ENCODE measurements at places on chromosomes 1 and 21.

- no peak for DNase-seq
Observed at GRCh38 chr1:84960371-84960770, 36.5 kb downstream of the MCOLN2 start.

GRCh38 chr1:239276051-239276450 is 110.3 kb upstream of the CHRM3 start:
- no peak for DNase-seq

- no peak for DNase-seq
Observed at GRCh38 chr1:67019600-67020136, 34.3 kb downstream of the SLC35D1 start.

GRCh38 chr1:154391086-154391770 is 13.9 kb upstream of the IL6R start:
- no peak for DNase-seq

DNA sequence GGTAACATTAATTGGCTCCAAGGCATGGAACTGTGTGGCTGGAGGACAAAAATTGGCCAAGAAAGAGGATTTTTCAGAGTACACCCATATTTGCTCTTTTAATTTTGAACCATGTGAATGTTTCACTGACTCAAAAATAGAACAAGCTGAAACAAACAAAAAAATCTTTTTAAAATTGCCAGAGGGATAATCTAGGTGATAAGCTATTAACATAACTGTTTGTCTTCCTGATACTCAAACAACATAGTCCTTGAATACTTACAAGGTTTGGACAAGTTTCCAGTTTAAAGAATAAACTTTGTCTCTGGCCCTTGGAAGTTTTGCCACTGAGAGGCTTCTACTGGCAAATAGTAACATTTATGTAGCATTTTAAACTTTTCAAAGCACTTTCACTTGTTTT is 30.0 kb upstream of the PIGC start:
- DNase-seq, result no peak
